ENCODE measurements at places on chromosomes 6 and 20.
A peak's percentile ranks its signal among the peaks of the same experiment; 100 is the strongest.

- peak; percentile 90 for DNase-seq
These were observed 816 bp upstream of the MAN1A1 start for GRCh38 chr6:119350202-119350951.

- peak; percentile 8 for DNase-seq
These were observed 82.4 kb downstream of the PPP1R3G start for GRCh38 chr6:5167501-5167900.

DNA sequence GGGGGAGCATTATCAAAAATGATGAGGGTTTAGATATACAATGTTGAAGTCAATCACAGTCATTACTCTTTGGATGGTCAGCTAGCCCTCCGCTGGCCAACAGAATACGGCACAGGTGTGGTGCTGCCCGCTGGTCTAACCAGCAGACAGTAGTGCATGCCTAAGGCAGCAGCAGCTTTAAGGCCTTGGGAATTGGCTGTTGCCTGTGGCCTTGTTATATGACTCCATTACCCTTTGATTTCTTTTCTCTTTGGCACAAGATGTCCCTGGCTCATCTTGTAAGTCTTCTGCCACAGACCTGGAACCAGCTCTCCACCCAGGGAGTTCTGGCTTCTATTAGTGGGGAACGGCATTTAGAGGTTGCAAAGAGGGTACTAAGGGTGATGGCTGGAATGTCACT, 110.2 kb downstream of the WDR27 start:
- DNase-seq: no peak

- peak; percentile 63 for DNase-seq
These were observed 255.2 kb downstream of the CD109 start for GRCh38 chr6:73951183-73951582.

GRCh38 chr6:116514111-116514510, 2.7 kb downstream of the CALHM5 start:
- DNase-seq: no peak

DNA sequence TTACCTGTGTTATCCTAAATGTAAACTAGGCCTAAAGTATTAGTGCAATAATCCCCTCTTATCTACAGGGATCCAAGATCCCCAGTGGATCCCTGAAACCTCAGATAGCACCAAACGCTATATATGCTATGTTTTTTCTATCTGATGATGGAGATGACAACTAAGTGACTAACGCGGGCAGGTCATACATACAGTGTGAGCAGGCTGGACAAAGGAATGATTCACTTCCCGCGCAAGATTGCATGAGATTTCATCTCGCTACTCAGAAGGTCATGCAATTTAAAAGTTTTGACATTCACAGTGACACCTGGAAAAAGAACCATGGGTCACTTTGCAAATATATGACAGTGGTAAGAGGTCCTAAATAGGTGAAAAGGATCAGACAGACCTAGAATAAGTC, 875.9 kb downstream of the HACE1 start:
- DNase-seq: no peak

GRCh38 chr6:15483060-15483459, 179.8 kb downstream of the DTNBP1 start:
- peak; percentile 62 for DNase-seq

DNA sequence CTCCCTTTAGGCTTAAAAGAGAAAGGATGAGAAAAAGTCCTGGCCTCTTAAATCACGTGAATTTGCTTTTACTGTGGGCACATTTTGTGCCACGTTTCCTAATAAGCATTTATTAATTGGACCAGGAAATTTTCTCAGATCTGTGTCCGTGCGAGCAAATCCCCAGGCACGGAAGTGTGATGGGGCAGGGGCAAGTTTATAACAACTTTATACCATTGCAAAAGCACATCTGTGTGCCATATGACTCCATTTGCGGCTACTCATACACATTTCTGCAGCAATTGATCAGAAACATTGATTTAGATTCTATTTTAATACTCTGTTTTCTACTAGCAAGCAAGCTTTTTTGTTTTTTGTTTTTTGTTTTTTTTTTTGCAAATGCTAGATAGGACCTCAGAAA, 373.2 kb downstream of the TAF4 start:
- DNase-seq: no peak

- peak; percentile 1 for DNase-seq
These were observed 215.4 kb upstream of the DEFB112 start for GRCh38 chr6:50264995-50265571.

DNA sequence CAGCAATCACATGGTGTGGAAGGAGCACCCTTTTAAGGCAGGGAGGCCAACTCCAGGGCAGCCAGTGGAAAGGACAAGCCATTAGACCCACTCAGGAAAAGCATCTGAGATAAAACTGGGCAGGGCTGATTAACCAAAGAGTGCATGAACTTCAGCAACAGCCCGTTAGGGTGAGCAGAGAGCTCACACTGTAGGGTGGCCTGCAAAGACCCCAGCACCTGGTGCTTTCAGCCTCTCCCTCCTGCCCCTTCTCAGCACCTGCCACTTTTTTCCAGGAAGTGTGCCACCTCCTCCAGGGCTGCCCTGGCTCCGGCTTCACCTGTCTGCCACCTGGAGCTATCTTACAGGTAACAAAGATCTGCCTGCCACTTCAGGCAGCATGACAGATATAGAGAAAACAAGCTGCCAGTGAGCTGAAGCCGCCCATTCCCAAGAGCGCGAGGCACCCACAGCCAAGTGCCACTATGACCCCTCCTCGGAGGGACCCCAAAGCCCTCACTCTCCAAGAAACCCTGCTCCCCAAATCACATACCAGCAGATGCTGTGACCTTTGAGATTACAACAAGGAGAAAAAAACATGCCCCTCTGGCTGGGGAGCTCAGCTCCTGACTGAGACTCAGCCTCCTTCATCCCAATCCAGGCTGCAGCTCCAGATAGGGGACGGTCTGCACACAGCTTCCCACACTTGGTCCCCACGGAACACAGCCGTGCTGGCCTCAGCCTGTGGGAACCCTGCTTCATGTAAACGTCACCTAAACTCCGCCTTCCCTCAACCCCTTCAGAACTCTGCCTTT, 71.2 kb downstream of the ABHD12 start:
- no peak for DNase-seq

DNA sequence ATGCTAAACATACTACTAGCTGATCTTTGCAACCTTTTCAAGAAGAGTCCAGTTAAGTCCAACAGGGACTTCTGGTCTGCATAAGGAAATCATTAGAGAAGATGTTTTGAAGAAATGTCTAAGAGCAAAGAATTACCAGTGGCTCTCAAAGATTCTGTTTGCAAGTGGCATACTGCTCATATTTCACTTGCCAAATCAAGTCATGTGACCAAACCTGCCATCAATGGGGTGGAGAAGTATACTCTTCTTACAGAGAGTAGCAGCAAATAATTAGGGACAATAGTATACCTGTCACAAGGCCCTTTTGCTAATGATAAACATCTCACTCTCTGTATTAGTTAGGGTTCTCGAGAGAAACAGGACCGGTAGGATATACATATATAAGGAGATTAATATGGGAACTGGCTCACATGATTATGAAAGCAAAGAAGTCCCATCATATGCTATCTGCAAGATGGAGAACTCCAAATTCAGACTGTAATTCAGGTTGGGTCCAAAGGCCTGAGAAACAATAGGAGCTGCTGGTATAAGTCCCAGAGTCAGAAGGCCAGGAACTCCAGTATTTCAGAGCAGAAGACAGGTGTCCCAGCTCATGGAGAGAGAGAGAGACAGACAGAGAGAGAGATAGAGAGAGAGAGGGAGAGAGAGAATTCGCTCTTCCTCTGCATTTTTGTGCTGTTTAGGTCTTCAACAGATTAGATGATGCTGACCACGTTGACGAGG, 111.5 kb downstream of the LCA5 start:
- DNase-seq: no peak

GRCh38 chr6:2581611-2582010, 169.1 kb downstream of the MYLK4 start:
- no peak for DNase-seq

DNA sequence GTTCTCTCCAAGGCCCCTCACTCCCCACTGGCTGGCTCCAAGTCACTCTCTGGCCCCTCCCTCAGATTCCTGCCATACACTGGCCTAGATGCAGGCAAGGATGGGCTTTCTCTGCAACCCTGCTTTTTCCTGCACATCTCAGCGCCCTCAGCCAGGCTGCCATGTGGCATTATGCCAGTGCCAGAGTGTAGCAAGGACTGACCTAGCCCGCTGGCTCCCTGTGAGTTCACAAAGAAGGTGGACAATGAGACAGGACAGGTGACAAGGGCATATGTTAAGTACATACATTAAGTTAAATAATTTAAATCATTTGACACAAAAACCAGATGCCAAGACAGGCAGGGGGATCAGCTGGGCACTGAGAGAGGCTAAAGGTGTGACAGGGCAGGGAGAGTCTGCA, 394.6 kb downstream of the ZFAND3 start:
- DNase-seq: no peak

GRCh38 chr6:42188406-42188805, 6.3 kb downstream of the GUCA1B start:
- no peak for DNase-seq

DNA sequence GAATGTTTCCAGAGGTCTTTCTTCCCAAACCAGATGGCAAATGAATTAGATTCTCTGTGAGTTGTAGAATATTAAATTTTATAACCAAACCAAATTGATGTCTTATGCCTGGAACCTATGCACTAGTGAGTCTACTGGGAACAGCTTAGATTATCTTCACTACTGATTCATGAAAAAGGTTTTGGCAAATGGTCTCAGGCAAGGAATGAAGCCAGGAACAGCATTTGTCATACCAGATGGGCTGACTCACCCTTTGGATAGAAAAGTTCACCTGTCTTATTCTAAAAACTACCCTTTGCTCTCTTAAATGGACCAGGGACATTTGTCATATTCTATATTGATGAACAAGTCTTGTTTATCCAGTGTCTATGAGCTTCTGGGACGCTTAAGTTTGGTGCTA, 135.4 kb upstream of the ECI2 start:
- DNase-seq: peak; percentile 77

GRCh38 chr6:15879371-15880261, 216.8 kb upstream of the DTNBP1 start:
- peak; percentile 86 for DNase-seq

GRCh38 chr6:69026715-69027114, 391.6 kb downstream of the ADGRB3 start:
- peak; percentile 6 for DNase-seq

DNA sequence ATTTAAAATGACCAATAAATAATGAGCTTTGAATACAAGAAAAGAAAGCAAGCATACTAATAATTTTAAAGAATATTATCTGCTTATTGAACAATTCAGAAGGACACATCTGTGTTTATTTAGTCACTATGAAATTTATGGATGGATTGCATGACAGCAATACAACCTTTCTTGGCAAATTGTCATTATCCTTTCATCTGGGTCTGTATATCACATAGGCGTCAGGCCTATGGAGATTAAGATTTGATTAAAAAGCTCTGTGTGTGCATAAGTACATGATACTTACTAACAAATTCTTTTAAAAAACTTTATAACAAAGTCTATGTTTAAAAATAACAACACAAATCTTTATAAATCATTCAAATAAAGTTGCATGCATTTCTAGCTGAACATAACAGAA, 1394.4 kb downstream of the KHDRBS2 start:
- no peak for DNase-seq

DNA sequence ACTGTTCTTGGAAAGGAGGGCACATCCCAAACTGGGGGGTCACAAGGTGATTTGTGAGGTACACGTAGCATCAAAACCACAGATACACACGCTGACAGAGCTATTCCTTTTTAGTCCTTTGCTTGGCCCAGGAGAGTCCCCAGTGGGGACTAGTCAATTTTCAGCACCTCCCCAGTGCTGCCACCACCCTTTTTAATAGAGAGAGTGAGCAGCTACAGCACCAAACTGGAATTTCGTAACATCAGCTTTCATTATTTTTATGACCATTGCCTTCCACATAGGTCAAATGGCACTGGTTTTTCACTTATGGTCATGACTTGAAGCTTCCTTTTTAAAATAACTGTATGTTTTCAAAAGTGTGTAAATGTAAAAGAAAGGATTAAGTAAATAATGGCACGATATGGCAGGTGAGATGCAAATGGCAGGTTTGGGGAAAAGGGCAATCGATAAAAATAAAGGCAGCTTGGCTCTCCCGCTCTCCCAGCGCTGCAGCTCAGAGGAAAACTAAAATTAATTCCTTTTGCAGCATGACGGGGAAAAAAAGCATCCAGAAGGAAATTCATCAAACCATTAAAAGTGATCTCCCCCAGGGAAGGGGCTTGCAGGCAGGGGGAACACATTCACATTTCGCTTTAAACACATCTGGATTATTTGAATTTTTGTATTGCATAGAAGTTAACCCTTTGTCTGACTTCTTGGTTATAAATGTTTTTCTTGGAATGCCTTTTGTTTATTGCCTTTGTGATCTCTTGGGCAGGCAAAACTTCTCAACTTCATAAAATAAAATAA, 95.2 kb downstream of the ANKRD60 start:
- peak; percentile 36 for DNase-seq
